ENCODE measurements at places on chromosomes 6 and 20.

DNA sequence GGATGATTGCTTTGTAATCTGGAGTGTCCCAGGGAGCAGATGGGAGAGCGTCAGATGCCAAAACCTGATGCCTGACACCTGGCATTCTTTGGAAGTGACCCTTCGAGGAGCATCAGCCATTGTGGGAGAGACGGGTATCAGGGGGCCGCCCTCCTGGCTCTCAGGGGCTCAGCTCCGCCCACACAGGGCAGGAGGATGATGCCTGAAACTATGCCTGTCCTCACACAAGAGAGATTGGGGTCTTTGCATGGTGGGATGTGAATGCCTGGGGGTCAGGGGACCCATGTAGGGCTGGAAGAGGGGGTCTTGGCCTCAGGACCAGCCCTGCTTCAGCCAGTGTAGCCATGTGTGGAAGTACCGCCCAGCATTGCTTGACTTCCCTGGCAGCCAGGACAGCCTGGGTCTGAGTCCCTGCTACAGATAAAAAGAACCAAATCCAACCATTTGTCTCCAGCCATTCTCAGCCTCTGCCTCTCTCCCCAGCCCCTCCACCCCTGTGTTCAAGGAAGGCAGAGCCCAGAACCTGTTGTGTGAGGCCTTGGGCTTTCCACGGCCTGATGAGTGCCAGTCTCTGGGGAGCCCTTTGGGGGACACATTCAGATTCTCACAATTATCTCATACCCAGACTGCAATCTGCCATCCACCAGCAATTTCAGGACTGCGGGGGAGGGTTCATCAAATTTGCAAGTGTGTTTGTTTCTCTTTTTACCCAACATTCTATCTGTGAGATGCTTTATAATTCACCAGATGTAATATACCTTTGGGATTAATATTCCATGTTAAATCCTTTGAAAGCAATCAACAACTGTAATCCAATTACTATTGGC lies 371.2 kb downstream of the PREX1 start:
- no peak for DNase-seq

DNA sequence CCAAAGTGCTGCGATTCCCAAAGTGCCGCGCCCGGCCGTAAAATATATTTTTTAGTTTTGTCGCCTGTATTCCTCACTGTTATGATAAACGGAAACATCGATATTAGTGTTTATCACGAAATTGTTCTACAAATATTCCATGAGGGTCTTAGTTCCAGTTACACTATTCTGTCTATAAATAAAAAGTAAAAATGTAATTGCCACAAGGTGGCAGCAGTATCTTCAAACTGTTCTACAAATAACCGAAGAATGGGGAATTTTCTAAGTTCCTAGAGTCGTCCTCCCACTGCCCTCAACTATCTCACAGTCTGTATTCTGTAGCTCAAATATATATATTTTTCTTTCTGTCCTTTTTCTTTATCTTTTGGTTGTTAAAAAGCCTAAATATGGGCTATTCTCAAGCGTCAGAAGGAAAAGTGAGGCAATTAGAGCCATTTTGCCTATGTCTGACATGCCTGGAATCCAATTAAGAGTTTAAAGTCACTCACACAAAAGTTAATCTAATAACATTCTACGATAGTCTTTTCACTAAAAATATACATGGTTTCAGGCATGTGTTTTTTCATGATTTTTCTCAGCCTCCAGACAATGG lies 14.2 kb upstream of the FAM162B start:
- peak; percentile 74 for DNase-seq

DNA sequence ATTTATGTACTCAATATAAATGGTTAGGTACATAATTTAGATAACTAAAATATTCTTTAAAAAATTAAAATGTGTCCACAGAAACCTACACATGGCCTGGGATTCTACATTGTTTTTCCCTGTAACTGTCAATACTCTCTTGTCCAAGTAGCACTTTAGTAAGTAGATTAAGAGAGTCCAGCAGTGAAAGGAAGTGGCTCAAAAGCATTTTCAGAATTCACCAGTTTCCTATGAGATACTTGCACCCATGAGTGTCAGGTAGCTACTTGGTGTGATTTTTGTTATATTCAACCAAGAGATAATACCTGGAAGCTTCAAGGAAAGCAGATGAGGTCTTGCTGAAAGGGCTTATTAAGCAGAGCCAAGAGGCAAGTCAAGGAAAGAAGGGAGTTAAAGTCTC lies 126.3 kb downstream of the FYN start:
- DNase-seq = no peak

DNA sequence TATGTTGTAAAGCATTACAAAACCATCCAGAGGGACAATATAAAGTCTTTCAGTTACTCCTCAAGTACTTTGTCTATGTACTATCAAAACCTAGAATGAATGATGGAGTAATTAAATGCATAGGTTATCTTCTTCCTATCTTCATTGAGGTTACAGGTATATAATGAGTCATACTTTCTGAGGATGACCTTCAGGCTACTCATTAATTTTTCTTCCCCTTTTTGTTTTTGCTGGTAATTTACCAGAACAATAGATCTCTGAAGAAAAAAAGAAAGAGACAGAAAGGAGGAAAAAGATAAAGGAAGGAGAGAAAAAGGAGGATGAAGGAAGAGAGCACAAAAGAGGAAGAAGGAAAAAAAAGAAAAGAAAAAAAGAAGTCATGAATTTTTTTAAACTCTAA lies 398.4 kb downstream of the TBC1D32 start:
- DNase-seq = no peak

GRCh38 chr6:53240761-53241160 lies 92.1 kb upstream of the GCM1 start:
- DNase-seq = peak; percentile 57

DNA sequence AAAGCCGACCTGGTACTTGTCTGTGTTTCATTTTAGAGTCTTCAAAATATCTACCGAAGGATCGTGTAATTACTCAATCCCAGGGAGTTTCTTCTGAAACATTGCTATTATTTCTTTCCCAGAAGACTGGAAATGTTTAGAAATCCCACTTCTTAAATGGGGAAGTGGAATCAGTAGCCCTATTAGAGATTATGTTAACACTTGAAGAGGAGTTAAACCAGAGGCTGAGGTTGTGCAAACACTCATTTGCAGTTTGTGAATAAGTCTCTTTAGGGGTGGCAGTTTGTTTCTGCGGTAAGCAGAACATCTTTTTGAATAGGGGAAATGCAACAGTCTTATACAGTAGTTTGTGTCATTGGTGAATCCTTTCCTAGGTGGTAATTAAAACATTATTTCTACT lies 21.3 kb downstream of the DSP start:
- peak; percentile 93 for DNase-seq

GRCh38 chr6:168039849-168040248 lies 39.2 kb downstream of the FRMD1 start:
- DNase-seq = no peak

DNA sequence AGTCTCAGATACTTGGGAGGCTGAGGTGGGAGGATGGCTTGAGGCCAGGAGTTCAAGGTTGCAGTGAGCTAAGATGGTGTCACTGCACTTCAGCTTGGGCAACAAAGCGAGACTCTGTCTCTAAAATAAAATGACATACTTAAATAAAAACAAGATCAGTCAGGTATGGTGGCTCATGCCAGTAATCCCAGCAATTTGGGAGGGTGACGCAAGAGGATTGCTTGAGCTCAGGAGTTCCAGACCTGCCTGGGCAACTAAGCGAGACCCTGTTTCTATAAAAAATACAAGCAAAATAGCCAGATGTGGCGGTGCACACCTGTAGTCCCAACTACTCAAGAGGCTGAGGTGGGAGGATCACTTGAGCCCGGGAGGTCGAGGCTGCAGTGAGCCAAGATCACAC lies 149.6 kb downstream of the ZFP64 start:
- DNase-seq = no peak

- peak; percentile 89 for DNase-seq
These were observed at the start of gene RRAGD for GRCh38 chr6:89412071-89413005. Gene RRAGD, minus strand, starts transcription at chr6:89412273. Its CDS starts 280 bp downstream, at chr6:89411993.

DNA sequence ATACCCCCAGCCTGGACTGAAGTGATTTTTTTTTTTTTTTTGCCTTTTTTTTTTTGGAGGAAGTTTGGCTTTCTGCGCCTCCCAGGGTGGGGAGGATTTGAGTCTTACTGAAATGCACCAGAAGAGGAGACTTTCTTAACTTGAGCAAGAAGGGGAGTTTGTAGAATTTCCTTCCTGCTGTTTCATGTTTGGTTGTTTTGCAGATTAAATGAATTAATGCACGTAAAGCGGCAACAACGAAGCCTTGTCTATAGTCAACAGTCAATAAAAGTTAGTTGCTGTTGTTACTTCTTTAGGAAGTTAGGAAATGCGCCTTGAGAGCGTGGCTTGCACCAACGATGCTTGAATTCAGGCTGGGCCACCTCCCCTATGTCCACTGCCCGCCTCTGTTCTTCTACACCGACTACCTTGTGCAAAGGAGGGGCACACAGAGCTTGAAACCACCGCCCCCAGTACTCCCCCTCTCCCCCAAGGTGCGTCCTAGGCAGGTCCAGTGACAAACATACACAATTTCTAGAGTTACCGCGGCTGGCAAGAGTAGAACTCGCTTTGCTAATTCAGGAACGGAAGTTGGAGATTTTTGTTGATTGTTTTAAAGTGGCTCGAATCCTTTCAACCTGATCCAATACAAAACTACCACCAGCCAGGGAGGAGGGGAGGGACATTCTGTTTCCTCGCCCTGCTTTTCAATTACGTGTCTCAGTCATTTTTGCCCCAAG lies 830 bp upstream of the CYP24A1 start:
- DNase-seq = no peak

DNA sequence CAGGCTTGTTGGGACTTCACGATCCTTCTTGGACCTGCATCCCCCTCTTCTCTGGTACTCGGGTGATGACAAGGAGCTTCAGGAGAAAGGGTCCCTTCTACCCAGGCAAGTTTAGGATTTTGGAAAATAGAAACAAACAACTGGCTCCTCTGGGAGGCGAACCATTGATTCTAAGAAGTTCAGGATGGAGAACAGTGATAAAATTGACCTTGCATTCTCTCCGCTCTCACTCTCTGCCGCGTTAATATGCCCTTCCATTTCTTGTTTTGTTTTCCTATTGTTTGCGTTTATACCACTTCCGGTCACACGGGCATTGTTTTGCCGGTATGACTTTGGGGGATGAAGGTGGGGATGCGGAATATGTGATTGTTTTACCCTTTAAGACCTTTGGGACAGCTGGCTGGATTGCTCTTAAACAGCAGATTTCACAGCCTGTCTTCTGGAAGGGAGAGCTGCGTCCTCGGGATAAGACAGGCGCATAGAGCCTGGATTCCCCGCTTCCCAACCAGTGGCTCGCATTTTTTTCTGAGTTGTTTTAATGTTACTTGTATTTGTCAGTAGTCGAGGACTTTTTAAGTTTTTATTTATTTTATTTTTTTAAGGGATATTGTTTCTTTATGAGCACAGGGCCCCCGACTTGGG lies 144.3 kb upstream of the ZNF184 start:
- DNase-seq = no peak

DNA sequence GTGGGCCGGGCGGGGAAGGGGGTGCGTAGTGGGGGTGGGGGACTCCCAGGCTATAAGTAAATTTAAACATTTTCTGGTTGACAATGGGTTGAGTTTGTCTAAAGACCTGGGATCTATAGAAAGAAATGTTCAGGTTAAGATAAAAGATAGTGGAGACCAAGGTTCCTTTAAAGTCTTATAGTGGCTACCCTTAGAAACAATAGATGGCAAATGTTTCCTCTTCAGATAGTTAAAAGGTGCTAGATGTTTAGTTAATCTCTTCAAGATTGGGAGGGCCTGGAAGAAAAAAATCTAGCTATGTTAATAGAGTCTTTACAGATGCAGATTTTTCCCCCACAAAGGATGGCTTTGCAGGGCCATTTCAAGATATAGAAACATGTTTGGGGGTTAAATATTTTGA lies 446.4 kb upstream of the FKBP1C start:
- DNase-seq = no peak

DNA sequence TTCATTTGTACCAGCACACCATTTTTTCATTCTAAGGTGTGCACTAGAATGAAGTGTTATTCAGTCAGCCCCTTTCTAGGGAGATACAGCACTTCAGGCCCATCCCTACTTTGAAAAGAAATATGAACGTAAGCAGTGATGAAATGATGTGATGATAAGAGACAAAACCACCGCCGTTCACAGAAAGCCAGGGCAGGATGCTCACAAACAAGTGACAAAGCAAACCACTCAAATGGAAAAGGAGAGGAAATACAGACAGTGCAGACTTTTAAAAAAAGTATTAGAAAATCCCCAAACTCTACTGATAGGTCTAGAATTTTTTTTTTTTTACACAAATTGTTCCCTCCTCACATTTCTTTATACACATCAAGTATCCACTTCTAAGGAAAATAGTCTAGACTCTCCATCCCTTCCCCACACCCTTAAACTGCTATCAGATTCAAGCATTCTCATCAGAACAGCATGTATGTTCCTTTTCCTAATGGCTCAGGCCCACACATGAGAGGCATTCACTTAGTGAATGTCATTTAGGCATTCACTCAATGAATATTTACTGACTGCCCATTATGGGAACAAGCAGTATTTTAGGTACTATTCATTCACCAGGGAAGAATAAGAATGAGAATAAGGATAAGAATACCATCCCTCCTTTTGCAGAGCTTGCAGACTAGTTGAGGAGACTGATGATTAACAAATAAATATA lies 243.5 kb downstream of the GMPR start:
- DNase-seq = no peak

DNA sequence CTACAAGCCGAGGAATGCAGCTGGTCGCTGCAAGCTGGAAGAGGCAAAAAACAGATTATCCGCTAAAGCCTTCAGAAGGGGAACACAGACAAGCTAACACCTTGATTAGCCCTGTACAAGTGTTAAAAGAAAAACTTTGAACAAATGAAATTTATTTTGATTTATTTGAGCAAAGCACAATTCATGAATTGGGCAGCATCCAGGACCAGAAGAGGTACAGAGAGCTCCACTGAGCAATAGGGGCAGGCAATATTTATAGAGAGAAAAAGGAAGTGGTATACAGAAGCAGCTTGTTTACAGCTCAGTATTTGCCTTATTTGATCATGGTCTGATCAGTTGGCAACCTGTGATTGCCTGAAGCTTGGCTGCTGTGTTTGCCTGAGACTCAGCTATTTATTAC lies 17.6 kb downstream of the HLA-DOB start:
- DNase-seq = no peak

DNA sequence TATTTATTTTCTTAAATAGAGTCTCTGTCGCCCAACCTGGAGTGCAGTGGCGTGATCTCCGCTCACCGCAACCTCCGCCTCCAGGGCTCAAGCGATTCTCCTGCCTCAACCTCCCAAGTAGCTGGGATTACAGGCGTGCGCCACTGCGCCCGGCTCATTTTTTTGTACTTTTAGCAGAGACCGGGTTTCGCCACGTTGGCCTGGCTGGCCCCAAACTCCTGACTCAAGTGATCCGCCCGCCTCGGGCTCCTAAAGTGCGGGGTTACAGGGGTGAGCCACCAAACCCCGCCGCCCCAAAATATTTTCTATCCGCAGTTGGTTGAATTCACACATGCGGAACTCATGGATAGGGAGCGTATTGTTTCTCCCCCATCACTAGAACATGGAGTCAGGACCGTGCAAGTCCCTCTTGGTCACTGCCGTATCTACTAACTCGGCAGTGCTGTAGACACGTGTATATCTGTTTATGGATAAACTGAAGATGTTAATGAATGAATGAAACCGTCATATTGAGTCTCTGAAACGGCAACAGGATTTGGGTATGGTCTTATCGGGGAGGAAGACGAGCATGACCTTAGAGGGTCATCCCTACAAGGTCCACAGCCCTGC lies 904 bp downstream of the MKKS start:
- no peak for DNase-seq
